Activated CD8-positive, alpha-beta memory T cell treated with anti-CD3 and anti-CD28 coated beads, Interleukin-2, amount 10 ng/mL, durations not matched to agents 7 days and 5 days (primary cell): ENCODE measurements at places on chromosomes 2 and 18. TPM values are rescaled to one million over a fixed set of nuclear protein-coding genes. Genes with fewer than 3 reads are reported as not detected.
A peak's percentile ranks its signal among the peaks of the same experiment; 100 is the strongest.

- H3K4me3 ChIP-seq = no peak overlapping the region
- H3K36me3 ChIP-seq = no peaks in the 10 kb centered on the region
- no peaks in the 10 kb centered on the region for H3K4me1 ChIP-seq
- no peak overlapping the region for H3K27ac ChIP-seq
These were observed 175.9 kb downstream of the SH3RF3 start for GRCh38 chr2:109304731-109305470.

GRCh38 chr2:46270384-46270783 lies 26.8 kb upstream of the EPAS1 start:
- H3K4me3 ChIP-seq = no peak overlapping the region
- peaks cover under 1% of the 10 kb centered on the region for H3K27me3 ChIP-seq
- peak overlapping the region; percentile 57 for H3K27ac ChIP-seq
- peaks cover 38% of the 10 kb centered on the region for H3K4me1 ChIP-seq
- H3K36me3 ChIP-seq = no peaks in the 10 kb centered on the region

SPATS2L gene
- 89.7 TPM for total RNA-seq

IL36B gene
- not detected for total RNA-seq

VWA3B gene
- total RNA-seq = not detected
